ENCODE measurements at places on chromosomes 2 and 18.

DNA sequence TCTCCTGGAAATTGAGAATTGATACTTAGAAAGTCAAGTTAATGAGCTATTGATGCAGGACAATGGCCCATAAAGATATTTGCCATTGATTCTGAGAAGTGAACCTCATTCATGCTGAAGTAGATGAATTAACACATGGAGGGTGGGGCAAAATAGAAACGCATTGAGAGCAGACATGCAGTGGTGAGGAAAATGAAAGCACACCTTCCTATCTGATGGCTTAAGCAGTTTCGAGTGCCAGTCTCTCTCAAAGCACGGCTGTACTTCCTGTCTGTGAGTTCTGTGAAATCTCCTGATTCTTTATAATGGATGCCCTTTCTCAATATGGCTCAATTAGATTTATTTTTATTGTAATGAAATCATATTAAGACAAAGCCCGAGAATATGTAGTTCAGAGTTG is 247.0 kb downstream of the TMX3 start:
- DNase-seq, result no peak

DNA sequence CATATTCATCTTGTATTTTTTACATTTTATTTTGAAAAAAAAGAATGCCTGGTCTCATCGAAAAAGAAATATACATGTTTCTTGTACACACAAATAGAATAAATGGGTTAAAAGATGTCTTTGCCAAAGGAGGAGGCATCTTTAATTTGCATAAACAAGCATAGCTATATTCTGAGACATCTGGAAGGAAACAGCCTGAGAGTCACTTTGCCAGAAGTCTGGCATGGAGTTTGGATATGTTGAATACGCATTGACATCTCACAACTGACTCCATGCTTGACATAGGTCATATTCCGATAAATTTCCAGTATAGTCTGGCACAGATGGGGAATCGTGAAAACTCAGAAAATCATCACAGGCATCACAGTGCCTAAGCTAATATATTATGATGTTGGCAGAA is 1317.5 kb upstream of the CELF4 start:
- DNase-seq, result no peak

GRCh38 chr18:22032392-22032961 is 136.9 kb upstream of the GATA6 start:
- no peak for DNase-seq

DNA sequence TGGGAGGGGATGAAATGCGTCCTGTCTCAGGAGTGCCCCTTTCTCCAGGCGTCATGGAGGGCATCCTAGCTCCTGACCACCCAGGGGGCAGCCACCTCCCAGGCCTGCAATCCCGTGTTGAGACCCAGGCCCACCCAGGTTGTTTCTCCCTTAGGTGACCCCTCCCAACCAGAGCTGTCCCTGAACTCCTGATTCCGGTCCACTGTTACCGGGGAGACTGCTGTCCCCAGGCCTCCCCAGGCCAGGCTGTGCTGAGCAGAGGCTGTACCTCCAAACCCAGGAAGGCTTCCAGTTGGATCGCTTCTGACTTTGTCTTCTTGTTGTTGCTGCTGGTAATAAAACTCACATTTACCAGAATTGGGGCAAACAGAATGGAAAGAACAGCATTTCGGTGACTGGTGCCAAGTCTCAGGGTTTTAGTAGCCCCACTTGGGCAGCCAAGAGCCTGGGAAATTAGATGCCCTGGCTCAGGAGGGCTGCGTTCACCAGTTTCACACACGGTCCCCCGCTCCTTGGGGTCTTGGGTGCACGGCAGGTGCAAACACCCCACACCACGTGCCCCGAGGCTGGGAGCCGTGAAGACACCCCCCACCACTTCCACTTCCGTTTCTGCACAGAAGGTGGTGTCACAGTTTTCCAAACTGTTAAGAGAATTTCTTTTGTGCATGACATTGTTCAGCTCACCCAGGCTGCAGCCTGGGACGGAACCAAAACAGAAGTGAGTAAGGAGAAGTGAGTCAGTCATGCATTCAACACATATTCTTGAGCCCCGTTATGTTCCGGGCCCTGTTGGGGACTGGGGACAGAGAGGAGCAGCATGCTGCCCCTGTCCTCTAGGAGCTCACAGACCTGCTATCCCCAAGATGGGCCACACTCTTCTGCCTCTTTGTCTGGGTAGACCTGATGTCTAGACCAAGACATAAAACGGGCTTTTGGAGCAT is 29.4 kb downstream of the ITM2C start:
- DNase-seq, result peak; percentile 72

GRCh38 chr2:209577376-209578357 is 153.8 kb downstream of the MAP2 start:
- no peak for DNase-seq

DNA sequence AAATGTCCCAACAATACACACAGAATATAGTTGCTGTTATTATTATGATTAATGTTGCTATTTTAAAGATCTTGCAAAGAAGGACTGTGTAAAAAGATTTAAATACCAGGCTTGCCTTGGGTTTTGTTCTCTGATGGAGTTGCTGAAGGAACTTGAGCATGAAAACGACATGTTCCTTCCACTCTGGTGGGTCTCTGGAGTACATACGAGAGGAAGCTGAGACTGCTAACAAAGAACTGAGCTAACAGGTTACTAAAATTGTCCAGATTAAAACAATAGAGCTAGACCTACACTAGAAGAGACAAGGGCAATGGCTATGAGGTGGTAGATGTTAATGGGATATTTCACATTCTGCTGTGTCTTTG is 612.2 kb downstream of the TSN start:
- DNase-seq, result no peak

DNA sequence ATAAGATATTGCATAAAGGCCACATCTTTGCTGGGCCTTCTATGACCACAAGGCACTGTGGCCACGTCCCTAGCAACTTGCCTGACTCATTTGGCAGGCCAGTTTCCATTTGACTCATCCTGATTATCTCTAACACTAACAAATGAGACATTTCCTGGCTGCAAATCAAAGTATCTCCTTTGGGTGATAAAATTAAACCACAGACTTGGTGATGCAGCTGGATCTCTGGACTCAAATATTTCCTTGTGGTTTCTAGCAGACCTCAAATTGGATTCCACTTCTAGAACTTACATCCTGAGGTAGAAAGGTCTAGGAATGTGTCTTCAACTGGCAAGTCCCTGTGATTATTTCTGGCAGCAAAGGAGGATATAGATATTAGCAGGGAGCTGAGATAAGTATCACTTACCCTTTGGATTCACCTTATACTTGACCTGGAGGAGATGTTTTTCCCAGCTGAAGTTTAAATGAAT is 167.9 kb upstream of the NXPH2 start:
- DNase-seq, result no peak

GRCh38 chr18:37265382-37265781 is 300.2 kb downstream of the CELF4 start:
- DNase-seq, result no peak

- no peak for DNase-seq
Measured at GRCh38 chr2:219368690-219369191, 19.0 kb downstream of the DNPEP start.

- no peak for DNase-seq
Measured at GRCh38 chr2:120373424-120373823, 27.5 kb downstream of the INHBB start.

- peak; percentile 85 for DNase-seq
Measured at GRCh38 chr2:20062615-20063545, 11.5 kb upstream of the LAPTM4A start.

GRCh38 chr2:27963472-27963871 is 72.9 kb downstream of the BABAM2 start:
- DNase-seq, result no peak

DNA sequence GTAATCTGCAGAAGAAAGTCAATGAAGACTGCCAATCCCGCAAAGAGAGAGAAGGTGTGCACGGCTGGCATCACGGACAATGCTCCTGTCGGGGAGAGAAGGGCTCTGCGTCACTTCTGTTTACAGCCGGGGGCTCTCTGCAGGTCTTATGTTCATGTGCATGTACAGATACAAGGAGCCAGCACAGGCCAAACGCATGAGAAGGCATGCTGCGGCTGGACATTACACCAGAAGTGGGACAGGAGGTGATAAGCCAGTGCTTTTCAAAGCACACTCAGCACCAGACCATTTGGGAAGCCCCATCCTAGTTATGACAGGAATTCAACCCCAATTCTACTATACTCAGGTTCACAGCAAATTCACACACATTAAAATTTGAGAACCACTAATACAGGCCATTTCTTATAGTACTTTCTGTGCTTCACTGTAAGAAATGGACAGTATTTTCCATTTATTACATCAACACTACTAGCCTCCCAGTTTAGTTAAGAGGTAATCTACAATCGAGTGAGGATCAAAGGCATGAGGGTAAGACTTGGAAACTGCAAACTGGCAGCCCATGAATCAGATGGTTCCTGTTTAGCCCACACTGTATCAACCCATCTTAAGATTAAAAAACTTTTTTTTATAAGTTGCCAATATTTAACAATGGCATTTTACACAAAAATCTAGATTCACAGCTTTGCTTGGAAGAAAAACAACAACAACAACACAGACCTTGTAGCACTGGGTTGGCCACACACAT is 38.2 kb downstream of the RMC1 start:
- no peak for DNase-seq

DNA sequence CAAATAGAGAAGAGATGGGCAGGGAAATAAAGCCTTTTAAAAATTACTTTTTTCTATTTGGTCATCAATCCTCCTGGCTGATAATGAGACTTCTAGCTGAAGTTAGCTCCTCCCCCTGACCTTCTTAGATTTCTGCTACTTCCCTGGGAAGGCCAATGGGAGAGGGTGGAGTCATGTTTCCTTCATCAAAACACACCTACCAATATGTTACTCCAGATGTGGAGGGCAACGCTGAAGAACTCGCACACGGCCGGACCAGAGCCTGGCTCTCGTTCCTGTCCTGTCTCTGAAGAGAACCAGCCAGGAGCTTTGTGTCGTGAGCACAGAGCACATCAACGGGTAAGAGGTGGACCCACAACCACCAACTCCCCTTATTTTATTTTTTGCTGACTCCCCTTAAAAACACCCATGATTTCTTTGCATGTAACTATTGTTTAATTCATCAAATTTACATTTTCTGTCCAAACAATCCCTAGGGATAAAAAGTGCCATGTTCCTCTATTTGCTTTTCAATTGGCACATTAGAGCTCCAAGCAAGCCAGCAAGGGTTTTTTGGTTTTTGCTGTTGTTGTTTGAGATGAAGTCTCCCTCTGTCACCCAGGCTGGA is 94.9 kb downstream of the ADD2 start:
- DNase-seq, result no peak

DNA sequence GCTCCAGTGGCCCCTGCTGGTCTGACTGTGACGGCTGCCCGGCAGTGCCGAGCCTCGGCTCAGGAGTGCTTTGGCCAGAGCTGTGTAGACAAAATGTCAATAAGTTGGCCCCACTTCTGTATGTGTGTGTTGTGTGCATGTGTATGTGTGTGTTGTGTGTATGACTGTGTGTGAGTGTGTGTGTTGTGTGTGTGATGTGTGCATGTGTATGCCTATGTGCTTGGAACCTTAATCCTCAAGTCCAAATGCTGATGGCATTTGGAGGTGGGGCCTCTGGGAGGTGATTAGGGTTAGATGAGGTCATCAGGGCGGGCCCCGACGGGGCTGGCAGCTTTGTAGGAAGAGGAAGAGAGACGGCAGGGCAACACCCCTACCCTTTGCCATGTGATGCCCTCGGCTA is 269.0 kb downstream of the DCDC2C start:
- DNase-seq, result no peak

- no peak for DNase-seq
Measured at GRCh38 chr2:146873056-146873455, 971.8 kb upstream of the ACVR2A start.

DNA sequence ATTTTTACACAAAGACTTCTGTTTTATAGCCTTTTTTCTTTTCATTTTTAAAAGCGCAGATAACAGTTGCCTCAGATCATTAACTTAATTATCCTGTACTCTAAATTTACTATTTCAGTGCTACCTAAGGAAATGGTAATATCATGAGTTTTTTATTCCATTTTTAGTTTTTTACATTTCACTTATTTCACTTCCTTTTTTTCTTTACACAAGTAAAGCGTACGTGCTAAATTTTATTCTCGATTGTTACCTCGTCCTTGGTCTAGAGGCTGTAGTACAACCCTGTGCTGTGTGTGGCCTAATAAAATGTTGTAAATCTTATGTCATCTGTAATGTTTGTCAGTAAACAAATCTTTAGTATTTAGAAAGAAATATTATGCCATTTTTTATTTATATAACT is 49.2 kb downstream of the CRIM1 start:
- DNase-seq, result no peak

DNA sequence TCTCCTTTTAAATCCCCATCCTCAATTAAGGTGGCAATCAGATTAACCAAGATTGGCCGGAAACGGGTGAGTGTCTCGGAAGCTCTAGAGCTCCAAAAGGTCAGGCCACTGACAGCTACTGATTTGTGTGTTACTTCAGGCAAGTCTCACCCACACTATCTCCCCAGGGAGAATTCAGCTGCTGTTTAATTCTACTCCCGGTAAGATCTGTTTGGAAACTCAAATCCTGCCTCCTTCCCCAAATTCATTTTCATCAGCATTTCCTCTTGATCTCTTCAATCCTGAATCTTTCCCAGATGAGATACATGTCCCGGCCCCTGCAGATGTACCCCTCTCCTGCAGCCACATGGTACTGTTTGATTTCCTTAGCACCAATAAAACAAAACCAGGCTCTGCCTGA is 34.9 kb downstream of the EFR3B start:
- no peak for DNase-seq

- DNase-seq, result no peak
Measured at GRCh38 chr2:118983133-118983532, 41.1 kb downstream of the MARCO start.

GRCh38 chr2:63880625-63881024 is 38.9 kb downstream of the UGP2 start:
- DNase-seq, result no peak

DNA sequence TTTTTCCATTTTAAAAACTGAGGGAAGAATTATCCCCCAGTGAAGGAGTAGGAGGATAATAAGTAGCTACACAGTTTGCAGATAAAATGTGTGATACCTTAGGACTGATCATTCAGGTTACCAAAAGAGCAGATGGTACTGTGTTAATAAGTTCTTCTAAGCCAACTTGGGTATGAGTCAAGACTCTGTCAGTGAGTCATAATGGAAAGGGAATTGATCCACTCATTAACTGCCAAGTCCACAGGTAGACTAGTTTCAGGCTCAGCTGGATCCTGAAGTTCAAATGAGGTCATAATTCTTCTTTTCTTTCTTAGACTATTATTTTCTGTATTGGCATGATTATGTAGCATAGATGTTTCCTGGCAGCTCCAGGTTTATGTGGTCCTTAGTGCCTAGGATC is 142.4 kb upstream of the ALPP start:
- no peak for DNase-seq

- no peak for DNase-seq
Measured at GRCh38 chr2:181846399-181847197, 44.9 kb upstream of the ITPRID2 start.

DNA sequence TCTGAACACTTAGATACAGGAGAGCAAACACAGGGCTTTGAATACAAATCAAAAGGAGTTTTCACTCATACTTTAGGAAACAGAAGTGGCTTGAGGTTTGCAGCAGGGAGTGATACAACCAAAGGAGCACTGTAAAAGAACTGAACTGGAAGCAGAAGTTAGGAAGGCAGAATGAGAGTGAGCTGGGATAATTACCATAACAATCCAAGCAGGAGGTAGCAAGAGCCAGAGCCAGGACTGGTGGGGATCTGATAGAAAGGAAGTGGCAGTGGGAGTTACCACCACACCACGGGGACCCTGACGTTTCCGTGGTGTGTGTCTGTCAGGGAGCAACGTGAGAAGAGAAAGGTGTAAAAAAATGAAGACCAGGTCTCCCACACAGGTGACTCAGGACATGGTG is 81.3 kb upstream of the EPB41L3 start:
- no peak for DNase-seq

All from posterior vena cava (tissue), 2 donors.